SIG-M5 (cell line): ENCODE measurements at places on chromosomes 11 and 22.

GRCh38 chr11:60913793-60914632, at the start of gene TMEM109:
TMEM109 (plus strand) TSS chr11:60914158; CDS start chr11:60919694, 5,536 bp downstream.
- DNase-seq, result peak; percentile 32

DNA sequence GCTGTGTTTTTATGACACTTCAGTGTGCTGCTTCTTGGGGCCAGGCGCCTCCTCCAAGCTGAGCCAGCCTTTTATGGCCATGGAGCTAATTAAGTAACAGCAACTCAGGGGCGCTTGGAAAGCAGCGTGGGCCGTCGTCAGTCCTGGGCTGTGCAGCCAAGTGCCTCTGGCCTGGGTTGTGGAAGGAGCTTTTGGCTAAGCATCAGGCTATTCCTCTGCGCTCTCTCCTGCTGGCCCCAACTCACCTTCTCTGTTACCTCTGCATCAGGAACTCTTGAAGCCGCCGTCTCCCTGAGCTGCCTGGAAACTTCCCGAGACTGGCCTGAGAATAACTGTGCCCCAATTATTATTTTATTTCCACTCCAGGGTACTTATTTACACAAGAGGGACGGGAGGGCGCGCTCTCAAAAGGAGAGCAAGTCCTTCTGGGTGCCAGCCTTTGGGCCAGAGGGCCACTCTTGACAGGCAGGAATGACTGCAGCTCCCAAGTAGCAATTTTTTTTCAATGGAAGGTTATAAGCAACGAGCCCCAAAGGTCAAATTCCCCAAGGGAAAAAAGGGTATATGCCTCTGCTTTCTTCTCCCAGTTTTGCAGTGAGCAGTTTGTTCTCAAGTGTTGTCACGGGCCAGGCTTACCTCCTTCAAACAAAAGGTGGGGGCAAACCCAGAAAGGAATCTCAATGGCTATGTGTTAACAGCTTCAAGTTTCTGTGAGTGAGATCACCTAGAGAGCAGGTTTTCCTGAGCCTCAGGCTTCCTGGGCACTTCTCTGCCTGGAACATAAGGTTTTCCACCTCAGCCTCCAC, 38.5 kb upstream of the NAV2 start:
- no peak for DNase-seq

DNA sequence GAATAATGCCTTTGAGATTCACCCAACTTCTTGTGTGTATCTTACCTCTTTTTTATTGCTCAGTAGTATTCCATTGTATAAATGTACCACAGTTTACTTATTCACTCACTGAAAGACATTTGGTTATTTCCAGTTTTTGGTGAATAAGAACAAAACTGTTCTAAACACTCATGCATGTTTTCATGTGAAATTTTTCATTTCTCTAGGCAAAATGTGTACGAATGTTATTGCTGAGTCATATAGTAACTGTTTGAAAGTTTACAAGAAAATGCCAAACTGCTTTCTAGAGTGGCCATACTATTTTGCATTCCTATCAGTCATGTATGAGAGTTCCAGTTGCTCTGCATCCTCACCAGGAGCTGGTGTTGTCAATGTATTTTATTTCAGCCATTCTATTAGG, 8.8 kb upstream of the EMSY start:
- DNase-seq, result no peak

GRCh38 chr11:110123003-110123402, 29.8 kb downstream of the ZC3H12C start:
- DNase-seq, result no peak

DNA sequence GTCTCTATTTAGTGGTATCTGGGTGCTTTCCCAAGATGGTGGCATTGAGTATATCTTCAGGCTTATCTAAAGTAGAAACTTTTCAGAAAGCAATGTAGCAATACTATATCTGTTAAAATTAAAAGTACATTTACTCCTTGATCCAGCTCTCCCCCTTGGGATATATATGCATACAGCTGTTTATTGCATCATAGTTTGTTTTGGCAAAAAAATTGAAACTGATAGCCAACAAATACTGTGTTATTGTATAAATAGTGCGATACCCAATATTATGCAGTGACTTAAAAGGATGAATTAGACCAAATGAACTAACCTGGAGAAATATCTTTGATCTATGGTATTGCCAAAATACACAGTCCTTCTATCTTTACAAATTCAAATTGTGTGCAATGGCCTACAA, 8.4 kb upstream of the OR10A3 start:
- no peak for DNase-seq

DNA sequence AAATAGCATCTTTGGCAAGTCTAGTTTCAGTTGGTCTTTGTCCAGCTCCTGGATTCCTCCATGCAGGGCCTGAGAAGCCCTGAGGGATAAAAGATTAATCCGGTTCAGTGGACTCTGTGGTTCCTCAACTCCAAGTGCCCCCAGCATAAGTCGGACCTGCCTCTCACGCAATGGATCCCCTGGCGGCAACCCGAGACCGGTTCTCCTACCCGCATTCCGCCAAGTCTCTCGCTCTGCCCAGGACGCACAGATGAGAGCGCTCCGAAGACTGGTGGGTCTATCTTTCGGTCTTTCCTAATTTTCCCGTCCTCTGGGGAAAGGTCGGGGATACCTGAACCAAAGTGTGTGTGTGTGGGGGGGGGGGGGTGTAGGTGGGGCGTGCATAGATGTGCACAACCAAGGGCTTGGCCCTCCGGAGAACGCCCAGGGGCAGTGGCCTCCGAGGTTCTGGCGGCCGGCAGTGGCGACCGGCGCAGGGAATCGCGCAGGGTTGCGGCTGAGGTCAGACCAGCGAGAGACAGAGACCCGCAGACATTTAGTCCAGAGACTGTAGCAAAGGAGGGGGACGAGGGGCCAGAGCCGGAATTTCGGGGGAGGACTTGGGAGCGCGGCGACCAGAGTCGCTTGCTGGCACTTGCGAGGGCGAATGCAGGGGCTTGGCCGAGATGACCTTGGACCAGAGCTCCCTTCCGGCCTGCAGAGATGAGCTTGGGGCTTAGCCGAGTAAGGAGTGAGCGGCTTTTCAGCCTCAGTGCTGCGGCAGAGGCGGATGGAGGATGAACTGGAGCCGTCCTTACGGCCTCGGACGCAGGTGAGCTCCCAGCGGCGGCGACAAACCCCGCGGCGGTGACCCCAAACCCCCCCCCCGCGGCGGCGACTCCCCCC, 712 bp upstream of the SLC2A11 start:
- DNase-seq, result no peak

DNA sequence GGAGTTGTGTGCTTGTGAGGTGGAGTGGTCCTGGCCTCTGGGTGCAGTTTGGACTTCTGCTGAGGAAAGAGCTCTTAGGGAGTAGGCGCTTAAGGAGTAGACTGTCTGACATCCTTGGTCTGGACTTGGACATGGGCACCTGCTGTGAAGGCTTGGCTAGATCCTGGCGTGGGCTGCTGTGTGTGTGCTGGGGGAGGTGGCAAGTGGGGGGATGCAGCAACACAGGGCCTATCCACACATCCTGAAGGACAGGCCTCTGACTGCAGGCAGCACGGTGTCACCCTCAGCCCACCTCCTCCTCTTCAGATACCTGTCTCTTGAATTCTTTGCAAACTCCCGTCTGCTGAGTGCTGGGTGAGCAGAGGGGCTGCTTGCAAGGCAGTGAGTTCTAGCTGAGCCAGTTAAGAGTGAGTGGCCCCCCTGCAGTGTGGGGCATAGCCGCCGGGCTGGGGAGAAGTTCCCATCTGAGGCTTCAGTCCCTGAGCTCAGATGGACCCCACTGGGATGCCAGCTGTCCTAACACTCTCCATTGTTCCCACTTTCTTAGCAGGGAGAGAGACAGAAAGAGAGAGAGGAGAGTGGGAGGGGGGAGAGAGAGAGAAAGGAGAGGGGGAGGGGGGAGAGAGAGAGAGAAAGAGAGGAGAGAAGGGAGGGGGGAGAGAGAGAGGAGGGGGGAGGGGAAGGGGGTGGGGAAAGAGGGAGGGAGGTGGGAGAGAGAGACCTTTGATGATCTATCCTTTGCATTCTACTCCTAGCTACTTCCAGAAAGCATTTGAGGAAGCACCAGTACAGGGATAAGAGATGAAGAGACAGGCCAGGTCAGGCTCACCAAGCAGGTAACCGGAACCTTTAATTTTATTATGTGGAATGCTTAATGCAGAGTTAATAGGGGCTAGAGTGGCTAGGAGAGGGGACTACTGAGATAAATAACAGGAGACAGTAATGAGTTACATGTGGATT, 12.6 kb downstream of the SOX10 start:
- DNase-seq, result no peak

DNA sequence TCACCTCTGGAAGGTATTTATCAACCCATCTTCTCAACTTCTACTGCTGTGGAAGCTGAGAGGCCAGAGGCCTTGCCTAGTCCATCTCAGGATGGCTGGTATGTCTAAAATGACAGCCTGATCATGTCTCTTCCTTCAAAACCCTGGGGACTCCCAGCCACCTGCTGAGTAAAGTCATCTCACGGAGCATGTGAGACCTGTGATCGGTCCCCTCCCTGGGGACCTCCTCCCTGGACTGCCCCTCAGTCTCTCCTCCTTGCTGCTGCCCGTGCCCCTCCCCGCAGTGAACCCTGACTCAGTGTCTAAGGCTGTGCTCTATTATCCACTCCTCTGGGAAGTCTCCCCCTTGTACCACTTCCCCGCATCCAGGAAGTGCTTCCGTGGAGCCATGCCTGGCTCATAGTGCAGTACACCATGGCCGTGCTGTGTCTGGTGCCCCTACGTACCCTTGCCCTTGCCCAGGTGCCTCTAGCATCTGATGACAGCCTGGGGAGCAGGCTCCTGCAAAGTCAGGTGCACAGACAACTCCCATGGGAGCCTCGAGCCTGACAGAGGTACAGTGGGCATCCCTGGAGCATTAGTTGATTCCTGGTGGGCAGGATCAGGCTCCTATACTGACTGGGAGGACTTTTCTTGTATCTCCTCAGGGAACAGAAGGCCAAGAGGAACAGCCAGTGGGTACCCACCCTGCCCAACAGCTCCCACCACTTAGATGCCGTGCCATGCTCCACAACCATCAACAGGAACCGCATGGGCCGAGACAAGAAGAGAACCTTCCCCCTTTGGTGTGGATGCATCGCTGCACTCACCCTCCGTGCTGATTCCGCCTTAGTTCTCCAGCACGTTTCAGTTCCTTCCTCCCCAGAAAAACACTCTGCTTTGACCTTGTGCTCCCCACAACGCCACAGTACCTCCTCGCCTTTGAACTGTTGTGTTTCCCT, 13.8 kb downstream of the SMARCB1 start:
- no peak for DNase-seq

DNA sequence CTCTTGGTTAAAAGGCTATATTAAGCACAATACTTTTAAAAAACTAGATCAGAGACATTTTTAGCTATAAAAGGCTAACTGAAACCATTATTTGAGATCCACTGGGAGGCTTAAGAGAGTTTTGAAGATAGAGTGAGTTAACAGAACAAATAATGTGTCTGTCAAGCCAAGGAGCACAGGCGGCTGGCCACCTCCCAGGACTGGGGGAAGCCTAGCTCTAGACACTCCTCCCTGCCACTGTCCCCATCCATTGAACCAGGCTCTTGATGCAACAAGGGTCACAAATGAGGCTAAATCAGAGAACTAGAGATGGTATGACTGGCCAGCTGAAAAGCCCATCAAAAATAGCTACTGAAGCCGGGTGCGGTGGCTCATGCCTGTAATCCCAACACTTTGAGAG, 63.0 kb downstream of the C22orf31 start:
- no peak for DNase-seq

DNA sequence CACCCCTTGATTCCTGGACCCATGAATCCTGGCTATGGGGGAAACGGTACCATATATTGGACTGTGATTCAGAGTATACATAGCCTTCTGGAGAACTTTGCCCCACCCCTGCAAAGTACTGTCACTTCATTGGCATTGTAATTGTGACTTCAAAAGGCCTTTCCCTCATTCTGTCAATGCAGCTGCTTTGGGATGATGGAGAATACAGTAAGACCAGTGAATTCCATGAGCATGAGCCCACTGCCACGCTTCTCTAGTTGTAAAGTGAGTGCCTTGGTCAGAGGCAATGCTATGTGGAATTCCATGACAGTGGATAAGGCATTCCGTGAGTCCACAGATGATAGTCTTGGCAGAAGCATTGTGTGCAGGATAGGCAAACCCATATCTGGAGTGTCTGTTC, 25.7 kb upstream of the MSANTD2 start:
- no peak for DNase-seq

- no peak for DNase-seq
These were observed 61.9 kb upstream of the PARVG start for GRCh38 chr22:44118645-44119315.

- no peak for DNase-seq
These were observed 119.4 kb downstream of the TTC28 start for GRCh38 chr22:28560046-28560742.

DNA sequence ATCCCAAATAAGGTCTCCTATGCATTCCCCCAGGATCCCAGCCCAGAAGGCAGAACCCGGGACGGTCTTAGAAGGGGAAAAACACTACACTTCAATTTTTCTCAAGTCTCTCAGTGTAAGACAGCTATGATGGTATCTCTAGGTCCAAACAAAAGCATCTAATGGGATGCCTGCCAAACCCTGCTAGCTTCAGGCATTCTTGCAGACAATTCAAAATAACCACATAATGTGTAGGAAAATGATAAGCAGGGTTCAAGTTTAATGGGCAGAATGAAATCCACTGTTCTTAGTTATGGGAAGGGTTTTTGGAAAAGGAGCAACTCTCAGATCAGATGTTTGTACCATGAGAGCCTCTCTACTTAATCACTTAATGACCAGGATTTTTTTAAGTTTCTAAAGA, 119.8 kb upstream of the ANO1 start:
- no peak for DNase-seq

GRCh38 chr11:69097263-69097662, 48.5 kb downstream of the TPCN2 start:
- DNase-seq, result no peak

- DNase-seq, result no peak
These were observed 45.7 kb upstream of the TSPAN18 start for GRCh38 chr11:44680982-44681597.

GRCh38 chr11:14288189-14288935, 70.6 kb downstream of the RRAS2 start:
- DNase-seq, result no peak

DNA sequence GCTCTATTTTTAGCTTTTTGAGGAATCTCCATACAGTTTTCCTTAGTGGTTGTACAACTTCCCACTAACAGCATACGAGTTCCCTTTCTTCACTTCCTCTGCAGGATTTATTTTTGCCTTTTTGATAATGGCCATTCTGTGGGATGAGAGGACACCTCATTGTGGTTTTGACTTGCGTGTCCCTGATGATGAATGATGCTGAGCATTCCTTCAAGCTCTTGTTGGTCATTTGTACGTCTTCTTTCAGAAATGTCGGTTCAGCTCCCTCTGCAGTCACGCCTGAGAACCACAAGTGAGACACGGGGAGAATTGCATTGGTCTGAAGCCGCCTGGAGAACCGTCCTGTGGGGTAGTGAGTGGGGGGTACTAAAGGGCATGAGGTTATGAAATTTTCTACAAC, 2.0 kb upstream of the KRTAP5-10 start:
- no peak for DNase-seq

DNA sequence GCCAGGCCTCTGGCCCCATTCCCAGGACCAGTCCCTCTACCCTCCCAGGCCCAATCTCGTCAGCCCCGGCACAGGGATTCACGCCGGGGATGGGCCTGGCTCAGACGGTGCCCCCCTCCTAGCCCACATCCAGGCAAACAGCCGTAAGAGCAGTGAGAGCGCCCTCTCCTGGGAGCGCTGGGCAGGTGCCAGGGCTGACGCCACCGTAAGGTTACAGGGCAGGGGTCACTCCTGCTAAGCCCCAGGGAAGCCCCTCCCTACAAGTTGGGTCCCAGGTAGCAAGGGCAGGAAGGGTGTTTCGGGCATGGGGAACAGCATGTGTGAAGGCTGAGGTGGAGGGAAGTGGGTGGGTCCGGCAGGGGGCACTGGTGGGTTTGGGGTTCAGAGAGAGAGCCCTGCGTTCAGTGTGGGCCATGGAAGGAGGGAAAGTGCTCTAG, 19.2 kb upstream of the PPARA start:
- no peak for DNase-seq
